ENCODE measurements at places on chromosomes 2 and 18. TPM values are rescaled to one million over a fixed set of nuclear protein-coding genes. Genes with fewer than 3 reads are reported as not detected.

Gene EN1
- 0.91 TPM for total RNA-seq

Gene TCF7L1
- total RNA-seq: 5.1 TPM

Gene ITGB6
- 0.40 TPM for total RNA-seq

Gene CPO
- not detected for total RNA-seq

Gene IL36A
- total RNA-seq: not detected

Gene TXNDC9
- total RNA-seq: 41.2 TPM

Gene TTC21B
- 35.3 TPM for total RNA-seq

Data from smooth muscle cell of the pulmonary artery (primary cell).